ENCODE measurements at places on chromosomes 16 and 17. TPM values are rescaled to one million over a fixed set of nuclear protein-coding genes. Genes with fewer than 3 reads are reported as not detected.
A peak's percentile ranks its signal among the peaks of the same experiment; 100 is the strongest.

DNA sequence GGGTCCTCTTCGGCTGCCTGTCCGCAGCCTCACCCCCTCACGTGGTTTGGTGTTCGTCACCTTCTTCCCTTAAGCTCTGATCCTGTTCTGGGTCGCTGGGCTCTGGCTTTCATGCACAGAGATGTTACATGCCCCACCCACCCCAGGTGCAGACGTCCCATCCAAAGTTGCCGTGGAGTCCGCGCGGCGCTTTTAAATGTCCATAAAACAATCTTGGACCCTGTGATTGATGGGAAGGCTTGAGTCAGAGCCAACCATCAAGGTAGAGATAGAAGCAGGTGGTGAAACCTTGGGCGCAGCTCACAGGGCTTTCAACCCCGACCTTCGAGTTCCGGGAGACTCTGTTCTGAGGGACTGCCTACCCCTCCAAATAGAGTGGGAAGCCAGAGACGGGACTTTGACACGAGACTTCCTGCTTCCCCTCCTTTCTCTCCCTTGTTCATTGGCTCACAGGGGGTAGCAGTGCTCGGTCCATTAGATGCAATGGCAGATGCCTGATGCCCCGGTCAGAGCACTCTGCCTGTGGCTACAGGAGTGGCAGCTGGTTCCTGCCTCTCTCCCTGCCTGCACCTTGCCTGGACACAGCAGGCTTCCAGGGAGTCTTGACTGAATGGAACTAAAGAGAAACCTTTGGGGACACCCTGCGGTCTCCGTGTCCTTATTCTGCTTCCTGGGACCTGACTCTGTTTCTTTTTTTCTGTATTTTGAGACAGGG, 4.0 kb downstream of the ENGASE start:
- DNase-seq, result no peak

DNA sequence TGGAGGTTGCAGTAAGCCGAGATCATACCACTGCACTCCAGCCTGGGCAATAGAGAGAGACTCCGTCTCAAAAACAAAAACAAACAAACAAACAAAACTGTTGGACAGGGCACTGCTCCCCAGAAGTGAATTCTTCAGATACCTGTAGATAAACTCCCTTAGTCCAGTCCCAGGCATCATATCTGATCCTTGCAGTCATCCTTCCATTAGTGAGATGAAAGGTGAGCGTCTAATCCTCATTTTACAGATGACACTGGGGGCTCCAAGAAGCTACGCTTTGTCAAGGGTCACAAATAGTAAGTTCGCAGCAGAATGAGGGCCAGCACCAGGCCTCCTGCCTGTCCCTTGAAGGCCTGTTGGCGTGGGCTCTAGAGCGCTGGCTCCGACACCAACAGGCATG, 102.0 kb downstream of the OR1D5 start:
- DNase-seq, result no peak

DNA sequence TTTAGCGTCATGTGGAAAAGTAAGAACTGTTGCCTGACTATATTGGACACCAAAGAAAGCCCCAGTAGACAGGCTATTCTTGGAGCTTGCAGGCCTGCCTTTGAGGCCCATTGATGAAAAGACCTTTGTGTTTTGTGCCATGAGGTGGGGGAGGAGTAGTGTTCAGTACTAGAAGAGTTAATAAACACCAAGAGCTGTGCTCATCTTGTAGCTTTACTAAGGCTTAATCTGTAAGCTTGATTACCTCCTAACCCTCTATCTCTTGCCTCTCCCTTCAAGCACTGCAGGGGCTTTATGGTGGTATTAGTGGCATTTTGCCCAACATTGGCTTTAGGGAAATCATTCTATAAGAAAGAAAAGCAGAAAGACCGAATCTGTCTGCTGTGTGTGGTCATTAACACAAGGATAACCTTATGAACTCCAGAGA, 220.2 kb upstream of the TBX2 start:
- no peak for DNase-seq

DNA sequence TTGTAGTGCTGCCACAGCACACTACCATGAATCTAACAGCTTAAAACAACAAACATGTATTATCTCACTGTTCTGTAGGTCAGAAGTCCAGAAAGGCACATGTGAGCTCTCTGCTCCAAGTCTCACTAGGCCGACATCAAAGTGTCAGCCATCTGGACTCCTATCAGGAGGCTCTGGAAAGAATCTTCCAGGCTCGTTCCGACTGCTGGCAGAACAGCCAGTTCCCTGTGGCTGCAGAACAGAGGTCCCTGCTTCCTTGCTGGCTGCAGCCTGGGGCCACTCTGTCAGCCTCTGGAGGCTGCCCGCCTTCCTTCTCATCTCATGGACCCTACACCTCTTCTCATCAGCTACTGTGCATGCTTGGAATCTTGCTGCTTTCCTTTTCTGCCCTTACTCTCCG, 168.9 kb downstream of the CBLN1 start:
- no peak for DNase-seq

GRCh38 chr16:11256661-11257130, 692 bp upstream of the SOCS1 start:
- no peak for DNase-seq

GRCh38 chr17:65177901-65178300, 40.7 kb downstream of the RGS9 start:
- no peak for DNase-seq

DNA sequence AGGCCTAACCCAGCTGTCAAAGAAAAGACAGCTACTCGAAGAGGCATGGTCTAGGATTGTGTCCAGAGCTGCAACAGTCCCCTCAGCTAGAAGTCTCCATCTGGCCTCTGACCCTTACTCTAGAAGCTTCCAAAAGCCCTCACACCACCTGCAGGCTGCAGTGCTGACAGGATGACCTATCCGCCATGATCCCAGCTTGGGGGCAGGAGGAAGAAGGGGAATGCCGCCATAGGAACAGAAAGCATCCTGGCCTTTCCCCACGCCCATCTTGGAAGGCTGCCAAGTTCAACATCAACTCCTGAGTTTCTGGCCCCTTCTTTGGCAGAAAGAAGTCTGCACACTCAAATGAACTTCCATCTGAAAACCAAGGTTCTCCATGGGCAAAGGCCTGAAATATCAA, 3.1 kb upstream of the KRT36 start:
- DNase-seq, result no peak

- DNase-seq, result no peak
These were observed 19.6 kb downstream of the BEAN1 start for GRCh38 chr16:66446737-66447136.

DNA sequence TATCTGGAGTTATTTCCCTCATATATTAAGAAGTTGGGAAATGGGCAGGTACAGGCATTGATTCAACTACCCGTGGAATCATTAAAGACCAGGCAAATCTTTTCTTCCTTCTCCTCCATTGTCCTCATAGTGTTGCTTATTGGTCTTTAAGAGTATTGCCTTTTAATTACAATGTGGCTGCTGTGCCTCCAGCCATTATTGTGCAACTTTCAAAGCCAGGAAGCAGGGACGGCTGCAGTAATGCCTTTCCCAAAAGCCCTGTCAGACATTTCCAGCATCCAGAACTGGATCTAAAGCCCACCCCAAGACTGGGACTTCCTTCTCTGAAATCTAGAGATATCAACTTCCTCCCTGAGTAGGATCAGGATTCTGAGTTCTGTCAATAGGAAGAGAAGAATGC, 42.3 kb upstream of the MED9 start:
- DNase-seq, result no peak

GRCh38 chr17:29060475-29060874, 17.5 kb downstream of the PIPOX start:
- no peak for DNase-seq

DNA sequence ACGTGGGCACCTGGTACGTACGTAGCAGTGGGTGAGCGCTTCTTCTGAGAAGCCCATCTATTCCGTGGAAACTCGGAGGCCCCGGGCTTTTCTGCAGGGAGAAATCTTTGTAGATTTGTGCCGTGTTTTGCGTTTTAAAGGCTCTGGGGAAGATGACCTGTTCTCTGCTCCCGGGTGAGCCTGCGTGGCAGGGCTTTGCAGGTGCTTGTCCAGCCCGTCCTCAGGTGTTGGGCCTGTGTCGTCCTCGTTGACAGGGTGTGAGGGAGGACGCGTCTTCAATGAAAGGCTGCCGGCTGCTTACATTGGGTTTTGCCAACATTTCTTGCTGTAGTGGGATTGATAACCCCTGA, 87.5 kb upstream of the ZNF750 start:
- DNase-seq, result no peak

- DNase-seq, result no peak
These were observed 594.8 kb upstream of the GOT2 start for GRCh38 chr16:59328961-59329360.

DNA sequence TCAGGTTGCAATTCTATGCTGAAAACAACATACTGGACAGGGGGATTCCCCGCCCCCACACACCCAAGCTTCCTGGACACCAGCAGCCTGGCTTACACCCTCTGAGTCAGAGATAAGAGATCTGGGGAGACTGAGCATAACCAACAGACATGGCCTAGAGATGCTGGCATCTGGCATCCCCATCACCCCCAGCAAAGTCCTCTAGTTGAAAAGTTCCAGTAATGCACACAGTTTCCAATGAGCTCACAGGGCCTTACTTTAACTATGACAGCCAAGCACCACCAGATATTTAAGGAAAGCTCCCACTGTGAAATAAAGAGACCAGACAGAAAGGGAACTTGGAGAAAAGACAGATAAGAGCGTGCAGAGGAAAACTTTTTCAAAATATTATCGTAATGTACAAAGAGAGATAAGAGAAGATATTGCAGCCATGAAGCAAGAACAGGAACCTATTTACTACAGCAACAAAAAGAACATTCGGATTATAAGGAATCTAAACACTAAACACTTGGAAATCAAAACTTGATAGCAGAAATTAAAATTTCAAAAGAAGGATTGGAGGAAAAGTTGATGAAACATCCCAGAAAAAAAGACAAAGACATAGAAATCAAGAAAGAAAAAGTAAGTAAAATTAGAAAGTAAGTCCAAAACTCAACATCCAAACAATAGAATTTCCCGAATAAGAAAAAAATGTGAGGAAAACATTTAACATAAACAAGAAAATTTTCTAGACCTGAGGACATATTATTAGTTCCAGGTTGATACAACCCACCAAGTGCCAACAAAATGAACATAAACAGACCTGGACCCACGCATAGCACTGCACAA, 17.2 kb upstream of the ALOX15 start:
- no peak for DNase-seq

- DNase-seq, result no peak
These were observed 430.5 kb downstream of the RBFOX1 start for GRCh38 chr16:7763111-7763510.

- DNase-seq, result no peak
These were observed 12.5 kb downstream of the ABCA5 start for GRCh38 chr17:69314246-69315065.

- no peak for DNase-seq
These were observed 8.4 kb downstream of the FXR2 start for GRCh38 chr17:7606280-7606679.

- DNase-seq, result no peak
These were observed 13.9 kb downstream of the EIF4A3 start for GRCh38 chr17:80132906-80133625.

DNA sequence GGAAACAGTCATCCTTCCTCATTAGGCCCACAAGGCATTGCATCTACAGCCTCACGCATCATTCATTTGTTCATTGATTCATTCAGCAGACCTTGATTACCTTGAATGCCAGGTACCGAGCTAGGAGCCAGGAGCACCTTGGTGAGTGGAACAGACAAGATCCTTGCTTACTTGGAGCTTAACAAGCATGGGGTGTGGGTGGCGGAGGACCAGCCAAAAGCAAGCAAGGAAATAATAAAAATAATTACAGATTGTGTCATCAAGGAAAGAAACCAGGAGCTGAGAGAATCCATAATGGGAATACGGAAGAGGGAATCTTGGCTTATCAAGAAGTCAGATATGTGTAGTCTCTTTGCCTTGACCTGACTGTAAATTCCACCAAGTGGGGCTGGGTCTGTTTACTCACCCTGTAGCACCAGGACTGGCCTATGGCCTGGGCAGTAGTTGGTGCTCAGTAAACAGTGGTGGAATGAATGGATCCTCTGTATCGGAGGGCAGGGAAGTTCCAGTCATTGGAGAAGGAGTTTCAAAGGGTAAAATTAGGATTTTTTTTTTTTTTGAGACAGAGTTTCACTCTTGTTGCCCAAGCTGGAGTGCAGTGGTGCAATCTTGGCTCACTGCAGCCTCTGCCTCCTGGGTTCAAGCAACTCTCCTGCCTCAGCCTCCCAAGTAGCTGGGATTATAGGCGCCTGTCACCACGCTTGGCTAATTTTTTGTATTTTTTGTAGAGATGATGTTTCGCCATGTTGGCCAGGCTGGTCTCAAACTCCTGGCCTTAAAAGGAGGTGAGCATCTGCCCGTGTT, 157.7 kb downstream of the MSI2 start:
- DNase-seq, result no peak

DNA sequence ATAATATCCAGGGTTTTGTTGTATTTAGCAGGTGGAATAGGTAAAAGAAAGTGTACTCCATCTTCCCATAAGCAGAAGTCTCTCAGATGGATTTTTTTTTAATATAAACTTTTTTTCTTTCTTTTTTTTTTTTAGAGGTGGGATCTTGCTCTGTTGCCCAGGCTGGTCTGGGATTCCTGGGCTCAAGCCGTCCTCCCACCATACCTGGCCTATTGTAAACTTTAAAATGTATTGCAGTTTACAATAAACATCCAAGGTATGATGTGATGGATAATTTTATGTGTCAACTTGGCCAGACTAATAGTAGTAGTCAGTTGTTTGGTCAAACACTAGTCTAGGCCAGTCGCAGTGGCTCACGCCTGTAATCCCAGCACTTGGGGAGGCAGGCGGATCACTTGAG, 10.8 kb upstream of the GP1BA start:
- DNase-seq, result no peak

GRCh38 chr17:44315760-44316731, 7.6 kb downstream of the RUNDC3A start:
- DNase-seq, result peak; percentile 92

GRCh38 chr17:3012926-3013581, 50.4 kb downstream of the OR1D5 start:
- DNase-seq, result peak; percentile 62

- DNase-seq, result no peak
These were observed at the start of gene CTF1 for GRCh38 chr16:30896261-30896888. TSS of gene CTF1 (plus strand) at chr16:30896614. CDS start at chr16:30896644, 30 bp downstream.

The YBX2 gene
- 27.6 TPM for total RNA-seq

The KIF18B gene
- 59.4 TPM for total RNA-seq

The KRT12 gene
- total RNA-seq, result not detected

The NOMO2 gene
- 137 TPM for total RNA-seq

The KRTAP9-2 gene
- total RNA-seq, result not detected

The GNG13 gene
- total RNA-seq, result not detected

The BCAR1 gene
- total RNA-seq, result 103 TPM

The C17orf100 gene
- 1.6 TPM for total RNA-seq

The OR1F1 gene
- 0.48 TPM for total RNA-seq

The C16orf74 gene
- total RNA-seq, result 7.3 TPM

The PROCA1 gene
- total RNA-seq, result 21.2 TPM
